Bronchus fibroblast of lung (primary cell): ENCODE measurements at places on chromosomes 13 and 19. TPM values are rescaled to one million over a fixed set of nuclear protein-coding genes. Genes with fewer than 3 reads are reported as not detected.

The ZFP30 gene
- total RNA-seq, result 7.1 TPM in 2 replicates

The PEX11G gene
- 3.4 and 4.4 TPM in 2 replicates for total RNA-seq

The HRC gene
- total RNA-seq, result not detected in 2 replicates

The MEX3D gene
- 41.9 and 50.9 TPM in 2 replicates for total RNA-seq

The ARID3A gene
- total RNA-seq, result 6.7 and 8.7 TPM in 2 replicates

The SPACA6 gene
- total RNA-seq, result 3.7 and 5.4 TPM in 2 replicates

The ZNF571 gene
- total RNA-seq, result 1.2 TPM in 2 replicates

The FCAR gene
- not detected in 2 replicates for total RNA-seq

The TMEM145 gene
- 0.17 TPM in 1 of 2 replicates, not detected in the other for total RNA-seq

The KLF1 gene
- 0.17 TPM in 1 of 2 replicates, not detected in the other for total RNA-seq

The VSTM2B gene
- total RNA-seq, result not detected in 2 replicates

The ADGRE1 gene
- not detected in 2 replicates for total RNA-seq

The FBL gene
- 198 and 238 TPM in 2 replicates for total RNA-seq

The ZNF460 gene
- 10.3 and 13.4 TPM in 2 replicates for total RNA-seq

The CBLC gene
- 0.50 and 1.9 TPM in 2 replicates for total RNA-seq

The ACP7 gene
- total RNA-seq, result 0.34 and 0.45 TPM in 2 replicates

The ZNF723 gene
- total RNA-seq, result not detected in 2 replicates

The MTUS2 gene
- total RNA-seq, result not detected in 2 replicates

The COL5A3 gene
- total RNA-seq, result 0.34 and 0.59 TPM in 2 replicates

The RNF225 gene
- total RNA-seq, result not detected in 2 replicates

The MRPL4 gene
- 116 and 127 TPM in 2 replicates for total RNA-seq

The IL4I1 gene
- total RNA-seq, result 0.17 and 0.30 TPM in 2 replicates

The HIF3A gene
- total RNA-seq, result 9.1 and 10.7 TPM in 2 replicates

The SYNGR4 gene
- not detected in 2 replicates for total RNA-seq

The PALM gene
- 9.2 and 10.1 TPM in 2 replicates for total RNA-seq

The GNA15 gene
- not detected in 2 replicates for total RNA-seq

The B3GNT3 gene
- 0.15 TPM in 1 of 2 replicates, not detected in the other for total RNA-seq
